Gastrocnemius medialis (tissue), 4 donors: ENCODE measurements at places on chromosomes 1 and 21. TPM values are rescaled to one million over a fixed set of nuclear protein-coding genes. Genes with fewer than 3 reads are reported as not detected.
A peak's percentile ranks its signal among the peaks of the same experiment; 100 is the strongest.

RFX5 gene
- 11.4 TPM for total RNA-seq

SMCP gene
- total RNA-seq: not detected

DNA sequence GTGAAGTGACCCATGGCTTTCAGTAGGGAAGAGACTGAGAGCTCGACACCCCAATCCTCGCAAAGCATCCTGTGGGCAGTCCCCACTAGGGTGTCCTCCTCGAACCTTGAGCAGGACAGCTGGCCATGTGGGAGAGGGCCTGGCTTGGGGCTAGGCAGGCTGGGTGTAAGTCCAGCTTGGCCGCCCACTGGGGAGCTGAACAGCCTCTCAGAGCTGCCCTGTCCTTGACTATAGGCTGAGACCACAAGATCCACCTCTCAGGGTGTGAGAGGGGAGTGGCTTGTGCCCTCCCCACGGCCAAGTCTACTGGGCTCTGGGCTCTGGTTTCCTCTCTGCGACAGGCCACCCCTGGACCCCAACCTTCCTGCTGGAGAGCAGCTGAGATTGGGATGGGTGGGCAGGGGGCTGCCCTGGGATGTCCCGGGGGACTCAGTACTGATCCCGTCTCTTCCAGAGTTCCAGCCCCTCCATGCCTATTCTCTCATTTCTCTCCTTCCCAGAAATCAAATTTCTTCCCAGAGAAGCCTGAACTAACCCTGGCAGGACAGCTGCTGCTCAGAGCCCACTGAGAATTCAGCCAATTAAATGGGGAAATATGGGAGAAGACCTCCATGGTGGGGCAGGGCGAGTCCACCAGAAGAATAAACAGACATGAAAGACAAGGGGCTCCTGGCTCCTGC lies 282.9 kb downstream of the PTPRU start:
- no peaks in the 10 kb centered on the region for H3K36me3 ChIP-seq
- peaks cover 10% of the 10 kb centered on the region for H3K27me3 ChIP-seq
- H3K27ac ChIP-seq: no peak overlapping the region
- no peaks in the 10 kb centered on the region for H3K4me1 ChIP-seq

DNA sequence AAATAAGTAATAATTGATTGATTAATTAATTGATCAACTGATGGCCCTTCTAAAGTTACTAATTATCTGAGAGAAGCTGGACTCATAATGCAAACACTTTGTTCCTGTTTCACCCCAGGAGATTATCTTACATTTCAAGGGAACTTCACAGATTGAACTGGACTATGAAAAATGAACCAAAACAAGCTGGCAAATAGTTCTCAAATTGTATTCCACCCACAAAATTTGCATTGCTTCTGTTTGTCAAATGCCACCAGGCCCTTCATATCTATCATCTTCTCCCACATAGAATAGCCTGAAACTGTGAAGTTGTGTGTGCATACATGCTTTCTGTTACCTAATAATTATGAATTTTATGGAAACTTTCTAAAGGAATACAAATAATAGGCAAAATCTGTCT lies 104.0 kb downstream of the ZNF281 start:
- no peak for DNase-seq
- H3K36me3 ChIP-seq: no peaks in the 10 kb centered on the region
- no peaks in the 10 kb centered on the region for H3K4me1 ChIP-seq
- H3K27me3 ChIP-seq: peaks cover 15% of the 10 kb centered on the region
- H3K4me3 ChIP-seq: no peak overlapping the region
- no peak overlapping the region for H3K27ac ChIP-seq

DNA sequence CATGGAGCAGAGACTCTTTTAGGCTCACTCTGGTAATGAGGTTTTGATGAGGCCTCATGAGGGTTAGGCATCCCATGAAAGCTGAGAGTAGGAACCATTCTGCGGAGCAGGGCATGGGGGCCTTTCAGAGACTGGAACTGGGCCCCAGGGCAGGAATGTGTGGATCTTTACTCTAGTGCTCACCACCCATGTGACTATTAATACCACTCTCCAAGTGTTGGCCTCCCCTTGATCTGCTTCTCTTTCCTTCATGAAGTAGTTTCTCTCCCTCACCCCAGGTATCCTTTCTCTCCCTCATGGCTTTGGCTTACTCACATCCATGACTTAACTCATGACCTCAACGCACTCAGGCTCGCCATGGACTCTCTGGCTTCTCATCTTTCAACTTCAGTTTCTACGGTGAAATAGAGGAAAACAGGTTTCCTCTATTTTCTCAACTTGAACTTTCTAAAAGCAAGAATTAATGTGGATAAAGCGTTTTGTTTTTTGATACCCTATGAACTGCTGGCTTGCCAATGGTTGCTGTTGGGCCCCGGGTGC lies 50.5 kb upstream of the GADD45A start:
- no peak for DNase-seq
- H3K4me1 ChIP-seq: no peaks in the 10 kb centered on the region
- no peaks in the 10 kb centered on the region for H3K36me3 ChIP-seq
- H3K27ac ChIP-seq: no peak overlapping the region
- H3K4me3 ChIP-seq: no peak overlapping the region

GRCh38 chr1:222754366-222755139 lies 17.6 kb downstream of the FAM177B start:
- H3K4me1 ChIP-seq: no peaks in the 10 kb centered on the region
- no peaks in the 10 kb centered on the region for H3K27me3 ChIP-seq
- peak; percentile 33 for DNase-seq
- H3K36me3 ChIP-seq: no peaks in the 10 kb centered on the region
- no peak overlapping the region for H3K4me3 ChIP-seq
